ENCODE measurements at places on chromosomes 3 and 15.

DNA sequence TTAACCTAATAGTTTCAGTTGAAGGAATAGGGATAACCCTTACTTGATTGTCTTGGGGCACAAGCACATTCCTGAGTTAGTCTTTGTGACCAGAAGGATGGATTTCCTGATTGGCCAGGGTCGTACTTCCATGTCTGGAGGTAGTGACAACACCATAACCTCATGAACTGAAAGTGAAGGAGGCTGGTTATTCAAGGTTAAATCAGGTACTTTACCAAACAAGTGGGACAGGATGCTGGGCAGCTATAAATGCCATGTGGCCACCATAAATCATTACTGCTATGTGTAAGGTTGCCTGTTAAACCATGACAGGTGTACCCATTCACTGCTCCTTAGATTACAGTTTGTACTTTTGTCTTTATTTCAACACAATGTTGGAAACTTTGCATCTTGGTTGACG lies 128.3 kb upstream of the SAMMSON start:
- no peak for DNase-seq

DNA sequence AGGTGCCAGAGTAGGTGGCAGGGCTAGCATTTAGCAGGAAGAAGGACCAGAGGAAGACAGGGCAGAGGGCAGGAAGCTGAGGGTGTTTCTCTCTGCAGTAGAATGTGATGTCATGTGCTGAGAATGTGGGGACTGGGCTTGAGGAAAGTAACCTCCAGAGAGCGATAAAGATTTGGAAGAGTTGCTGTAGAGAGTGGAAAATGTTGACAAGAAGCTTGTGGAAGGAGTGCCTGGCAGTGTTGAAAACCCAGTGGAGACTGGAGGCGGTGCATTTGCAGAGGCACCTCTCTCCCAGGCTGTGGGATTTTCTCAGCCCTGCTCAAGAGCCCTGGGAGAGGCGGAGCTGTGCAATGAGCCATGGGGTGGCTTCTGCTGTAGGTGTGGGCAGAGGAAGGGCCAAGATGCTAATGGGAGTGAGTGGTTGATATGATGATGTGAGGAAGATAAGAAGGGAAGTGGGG lies 54.8 kb downstream of the MESD start:
- DNase-seq, result no peak

GRCh38 chr3:143416229-143416628 lies 296.7 kb downstream of the CHST2 start:
- DNase-seq, result no peak

DNA sequence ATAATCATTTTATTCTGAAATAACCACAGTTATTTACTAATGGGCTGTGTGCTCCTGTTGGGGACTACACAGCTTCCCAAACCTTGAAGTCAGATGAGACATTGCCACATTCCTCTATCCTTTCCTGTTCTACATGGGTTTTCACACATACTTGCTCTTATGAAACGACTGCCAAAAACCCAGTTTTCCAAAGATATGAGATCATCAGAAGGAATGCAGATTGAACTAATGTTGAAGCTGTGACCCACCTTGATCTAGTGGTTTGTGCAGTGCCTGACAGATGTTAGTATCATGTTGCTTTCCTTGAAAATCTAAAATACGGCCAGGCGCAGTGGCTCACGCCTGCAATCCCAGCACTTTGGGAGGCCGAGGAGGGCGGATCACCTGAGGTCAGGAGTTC lies 144.6 kb downstream of the VGLL4 start:
- DNase-seq, result no peak

- DNase-seq, result no peak
Observed at GRCh38 chr3:8627201-8627940, 17.2 kb downstream of the SSUH2 start.

GRCh38 chr3:101634591-101635196 lies 42.2 kb downstream of the ZBTB11 start:
- no peak for DNase-seq

- DNase-seq, result no peak
Observed at GRCh38 chr3:139020036-139020867, 474 bp downstream of the PRR23B start.

DNA sequence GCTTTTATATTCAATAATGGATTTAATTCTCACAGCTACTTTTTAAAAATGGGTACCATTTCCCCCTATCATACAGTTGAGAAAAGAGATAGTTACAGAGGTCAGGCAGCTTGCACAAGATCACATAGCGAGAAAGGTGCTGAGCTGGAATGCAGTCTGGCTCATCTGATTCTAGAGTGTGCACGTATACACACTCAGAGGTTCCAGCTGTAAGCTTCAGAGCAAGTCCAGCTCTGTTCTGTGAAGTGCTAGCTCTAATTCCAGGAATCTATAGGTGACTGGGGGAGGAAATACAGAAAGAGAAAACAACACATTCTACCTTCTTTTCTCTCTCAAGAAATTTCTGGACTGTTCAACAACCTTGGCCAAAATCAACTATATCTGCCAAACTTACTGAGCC lies 318.7 kb downstream of the FOXP1 start:
- DNase-seq, result no peak
